ENCODE measurements at places on chromosomes 5 and 9.

- no peak for DNase-seq
Observed at GRCh38 chr5:87327998-87328397, 60.3 kb downstream of the RASA1 start.

GRCh38 chr9:93045521-93045920 is 13.0 kb upstream of the SUSD3 start:
- no peak for DNase-seq

DNA sequence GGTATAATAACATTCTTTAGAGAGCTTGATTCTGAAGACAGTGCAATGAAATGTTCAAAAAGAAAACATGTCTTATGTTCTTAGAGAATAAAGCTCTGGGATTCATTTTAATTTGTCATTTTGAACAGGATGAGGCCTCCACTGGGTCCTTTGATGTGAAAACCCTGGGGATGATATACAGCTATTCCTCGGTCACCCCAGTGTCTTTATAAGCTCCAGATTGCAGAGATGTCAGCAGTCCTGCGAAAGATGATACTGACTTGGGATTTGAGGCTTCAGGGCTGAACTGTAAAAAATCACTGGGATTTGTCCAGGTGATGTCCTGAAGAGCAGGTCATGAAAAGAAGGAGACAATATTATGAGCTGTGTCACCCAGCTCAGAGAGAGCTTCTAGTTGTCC is 529.7 kb upstream of the ZNF608 start:
- no peak for DNase-seq

GRCh38 chr5:118761814-118762213 is 226.5 kb downstream of the DTWD2 start:
- DNase-seq = no peak

DNA sequence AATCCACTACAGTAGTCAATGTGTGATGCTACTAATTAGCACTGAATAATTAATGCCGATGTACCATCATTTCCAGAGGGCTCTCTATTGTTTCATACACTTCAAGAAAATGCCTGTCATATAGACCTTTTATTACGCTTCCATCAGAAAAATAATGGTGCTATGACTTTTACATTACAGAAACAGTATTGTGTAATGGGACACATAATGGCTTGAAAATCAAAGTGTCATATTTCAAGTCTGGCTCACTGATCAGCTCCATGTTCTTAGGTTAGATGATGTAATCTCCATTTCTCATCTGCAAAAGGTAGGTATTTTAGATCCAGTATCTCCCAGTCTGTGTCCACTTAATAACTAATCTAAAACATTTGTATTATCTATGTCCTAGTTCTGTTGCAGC is 990.6 kb upstream of the TYRP1 start:
- no peak for DNase-seq

All from central memory CD8-positive, alpha-beta T cell (primary cell).